ENCODE measurements at places on chromosomes 1 and 21. TPM values are rescaled to one million over a fixed set of nuclear protein-coding genes. Genes with fewer than 3 reads are reported as not detected.

Gene LIN28A
- not detected for total RNA-seq

GRCh38 chr1:169143346-169143745 lies 36.9 kb downstream of the ATP1B1 start:
- DNase-seq = no peak

Gene FCMR
- total RNA-seq = 1.7 TPM

- no peak for DNase-seq
Measured at GRCh38 chr1:61486783-61487536, 238.0 kb downstream of the TM2D1 start.

DNA sequence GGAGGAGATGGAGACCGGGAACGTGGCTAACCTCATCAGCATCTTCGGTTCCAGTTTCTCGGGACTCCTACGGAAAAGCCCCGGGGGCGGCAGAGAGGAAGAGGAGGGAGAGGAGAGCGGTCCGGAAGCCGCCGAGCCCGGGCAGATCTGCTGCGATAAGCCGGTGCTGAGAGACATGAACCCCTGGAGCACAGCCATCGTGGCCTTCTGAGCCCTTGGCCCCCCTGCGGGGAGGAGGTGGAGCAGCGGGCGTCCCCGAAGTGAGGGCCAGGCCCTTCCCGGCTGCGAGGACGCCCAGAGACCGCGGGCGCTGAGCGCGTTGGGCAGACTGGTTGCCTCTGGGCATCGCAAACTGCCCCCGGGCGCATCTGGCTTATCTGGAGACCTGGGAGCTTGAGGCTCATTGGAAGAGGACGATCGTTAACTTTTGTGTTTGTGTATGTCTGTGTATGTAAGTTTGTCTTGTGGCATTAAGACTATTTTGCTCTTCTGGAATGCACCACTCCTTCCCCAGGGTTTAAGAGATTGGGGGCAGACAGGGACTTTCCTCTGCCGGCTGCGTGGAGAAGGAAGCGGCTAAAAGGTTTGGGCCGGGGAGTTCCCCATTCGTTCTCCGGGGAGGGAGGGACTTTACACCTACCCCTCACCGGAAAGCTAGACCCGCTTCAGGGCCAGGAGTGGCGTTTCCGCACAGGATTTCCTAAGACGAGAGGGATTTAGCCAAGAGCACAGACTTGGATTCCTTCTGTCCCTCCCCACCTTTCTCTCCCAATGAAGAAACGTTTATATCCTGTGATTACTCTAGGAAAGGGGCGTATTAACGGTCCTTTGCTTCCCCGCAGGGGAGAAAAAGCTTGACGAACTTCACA lies 1.4 kb downstream of the IER5 start:
- DNase-seq = peak; percentile 71

Gene FAM167B
- 2.3 TPM for total RNA-seq

Gene KRTAP19-3
- not detected for total RNA-seq

- no peak for DNase-seq
Measured at GRCh38 chr21:34202553-34203372, 129.4 kb downstream of the MRPS6 start.
